Smooth muscle cell of the umbilical artery (primary cell): ENCODE measurements at places on chromosomes 1 and 21. TPM values are rescaled to one million over a fixed set of nuclear protein-coding genes. Genes with fewer than 3 reads are reported as not detected.

The PLEKHO1 gene
- total RNA-seq = 38.6 and 49.7 TPM in 2 replicates

The DEPDC1 gene
- total RNA-seq = 3.0 and 28.9 TPM in 2 replicates

The LCE1B gene
- not detected in 2 replicates for total RNA-seq

The PDXK gene
- total RNA-seq = 208 and 328 TPM in 2 replicates

The CDC14A gene
- 4.2 and 6.5 TPM in 2 replicates for total RNA-seq
